ENCODE measurements at places on chromosomes 3 and 15. TPM values are rescaled to one million over a fixed set of nuclear protein-coding genes. Genes with fewer than 3 reads are reported as not detected.

- no peaks in the 10 kb centered on the region for H3K27me3 ChIP-seq
- no peaks in the 10 kb centered on the region for H3K36me3 ChIP-seq
- no peak overlapping the region for H3K4me3 ChIP-seq
- H3K4me1 ChIP-seq = no peaks in the 10 kb centered on the region
Measured at GRCh38 chr15:45094358-45094730, 19.6 kb downstream of the DUOX2 start.

- DNase-seq = peak; percentile 73
- no peaks in the 10 kb centered on the region for H3K27me3 ChIP-seq
- no peaks in the 10 kb centered on the region for H3K36me3 ChIP-seq
- H3K4me1 ChIP-seq = peaks cover 38% of the 10 kb centered on the region
- peak overlapping the region; percentile 88 for H3K27ac ChIP-seq
- H3K4me3 ChIP-seq = no peak overlapping the region
Measured at GRCh38 chr3:86175593-86176444, 815.1 kb downstream of the VGLL3 start.

- peak; percentile 15 for DNase-seq
- no peaks in the 10 kb centered on the region for H3K27me3 ChIP-seq
- H3K4me1 ChIP-seq = peaks cover 8% of the 10 kb centered on the region
- no peak overlapping the region for H3K4me3 ChIP-seq
Measured at GRCh38 chr3:171258316-171258715, 201.9 kb downstream of the TNIK start.

- DNase-seq = peak; percentile 95
- H3K27me3 ChIP-seq = no peaks in the 10 kb centered on the region
- no peaks in the 10 kb centered on the region for H3K36me3 ChIP-seq
- H3K4me1 ChIP-seq = peaks cover 24% of the 10 kb centered on the region
- H3K27ac ChIP-seq = peak overlapping the region; percentile 71
Measured at GRCh38 chr3:142028243-142028777, 121.0 kb downstream of the TFDP2 start.

GRCh38 chr3:24139463-24140412 lies 194.7 kb downstream of the NR1D2 start:
- H3K36me3 ChIP-seq = no peaks in the 10 kb centered on the region
- H3K27ac ChIP-seq = no peak overlapping the region
- H3K4me3 ChIP-seq = no peak overlapping the region
- no peaks in the 10 kb centered on the region for H3K27me3 ChIP-seq
- DNase-seq = no peak

DNA sequence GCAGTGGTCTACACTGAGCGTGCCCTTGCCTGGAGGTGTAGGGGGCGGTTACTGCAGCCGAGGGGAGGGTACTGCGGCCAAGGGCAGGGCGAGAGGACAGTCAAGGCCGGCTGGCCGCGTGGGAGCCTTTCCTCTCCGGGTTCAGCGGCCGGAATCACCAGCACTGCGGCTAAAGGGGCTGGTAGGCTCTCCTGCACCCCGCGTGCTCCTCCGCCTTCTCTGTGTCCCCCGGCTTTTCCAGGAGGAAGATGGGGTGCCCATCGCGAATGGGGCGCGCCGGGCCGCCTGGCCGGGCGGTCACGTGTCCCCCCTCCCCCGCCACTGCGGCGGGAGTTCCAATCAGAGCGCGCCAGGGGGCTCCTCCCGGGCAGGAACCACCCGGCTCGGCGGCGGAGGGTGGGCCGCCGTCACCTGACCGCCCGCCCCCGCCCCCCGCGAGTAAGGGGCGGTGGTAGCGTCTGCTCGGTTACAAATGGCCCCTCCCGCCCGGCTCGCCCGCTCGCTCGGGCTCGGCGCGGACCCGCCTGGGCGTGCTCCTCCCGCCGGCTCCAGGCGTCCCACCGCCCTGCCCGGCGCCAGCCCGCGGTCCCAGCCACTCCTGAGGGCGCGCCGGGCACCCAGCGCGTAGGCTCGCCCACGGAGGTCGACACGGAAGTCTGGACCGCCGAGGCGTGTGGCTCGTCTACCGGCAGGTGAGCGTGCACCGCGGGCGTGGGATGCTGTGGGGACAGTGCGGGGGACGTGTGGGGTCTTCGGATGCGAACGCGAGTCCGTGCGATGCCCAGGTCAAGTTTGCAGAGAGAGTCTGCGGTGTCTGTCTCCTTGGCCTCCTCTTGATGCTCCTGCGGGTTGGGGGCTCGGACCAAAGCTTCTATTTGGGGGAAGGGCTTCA lies 242.6 kb upstream of the TOPAZ1 start:
- no peaks in the 10 kb centered on the region for H3K36me3 ChIP-seq
- peaks cover 62% of the 10 kb centered on the region for H3K27me3 ChIP-seq
- peak; percentile 89 for DNase-seq
- peaks cover 27% of the 10 kb centered on the region for H3K4me1 ChIP-seq
- H3K4me3 ChIP-seq = peak overlapping the region; percentile 91

- no peaks in the 10 kb centered on the region for H3K27me3 ChIP-seq
- no peak overlapping the region for H3K4me3 ChIP-seq
Measured at GRCh38 chr3:172904711-172905373, 154.3 kb downstream of the ECT2 start.

GRCh38 chr15:63502137-63502766 lies 2.1 kb upstream of the USP3 start:
- no peaks in the 10 kb centered on the region for H3K36me3 ChIP-seq
- DNase-seq = no peak
- H3K4me1 ChIP-seq = peaks cover 49% of the 10 kb centered on the region
- H3K27me3 ChIP-seq = peaks cover 96% of the 10 kb centered on the region
- no peak overlapping the region for H3K27ac ChIP-seq

GRCh38 chr3:127221037-127221436 lies 28.1 kb downstream of the PRR23E start:
- H3K4me3 ChIP-seq = no peak overlapping the region
- H3K4me1 ChIP-seq = no peaks in the 10 kb centered on the region
- no peaks in the 10 kb centered on the region for H3K27me3 ChIP-seq
- no peaks in the 10 kb centered on the region for H3K36me3 ChIP-seq

DNA sequence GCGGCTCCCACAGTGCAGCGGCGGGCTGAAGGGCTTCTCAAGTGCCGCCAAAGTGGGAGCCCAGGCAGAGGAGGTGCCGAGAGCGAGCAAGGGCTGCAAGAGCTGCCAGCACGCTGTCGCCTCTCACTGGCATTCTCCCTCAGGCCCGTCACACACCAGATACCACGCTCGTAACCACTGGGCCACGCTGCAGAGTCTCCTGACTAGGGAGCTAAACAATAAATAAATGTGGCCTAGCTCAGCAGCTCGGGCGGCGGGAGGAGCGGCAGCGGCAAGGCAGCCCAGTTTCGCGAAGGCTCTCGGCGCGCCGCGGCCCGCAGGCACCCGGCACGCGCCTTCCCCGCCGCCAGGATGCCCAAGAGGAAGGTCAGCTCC lies 55.9 kb upstream of the FAM174B start:
- H3K27me3 ChIP-seq = peaks cover 43% of the 10 kb centered on the region
- no peak overlapping the region for H3K27ac ChIP-seq
- peak overlapping the region; percentile 60 for H3K4me3 ChIP-seq
- no peaks in the 10 kb centered on the region for H3K36me3 ChIP-seq

- no peaks in the 10 kb centered on the region for H3K4me1 ChIP-seq
- no peak overlapping the region for H3K4me3 ChIP-seq
- DNase-seq = peak; percentile 9
- no peaks in the 10 kb centered on the region for H3K36me3 ChIP-seq
- H3K27ac ChIP-seq = no peak overlapping the region
Measured at GRCh38 chr3:68056556-68056955, 402.1 kb upstream of the SUCLG2 start.

DNA sequence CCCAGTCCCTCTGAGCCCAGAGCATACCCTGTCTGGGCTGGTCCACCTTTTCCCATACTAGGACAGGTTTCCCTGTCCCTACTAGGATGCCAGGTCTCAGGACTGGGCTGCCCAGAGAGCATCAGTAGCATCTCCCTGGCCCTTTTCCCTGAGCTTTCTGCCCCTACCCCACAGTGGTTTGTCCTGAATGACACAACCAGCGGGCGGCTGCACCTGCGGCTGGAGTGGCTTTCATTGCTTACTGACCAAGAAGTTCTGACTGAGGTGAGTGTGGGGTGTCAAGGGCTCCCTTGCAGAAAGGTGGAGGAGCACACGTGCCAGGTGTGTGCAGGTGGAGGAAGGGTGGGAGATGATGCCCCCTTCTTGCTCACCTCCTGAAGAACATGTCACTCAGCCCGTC lies 33.5 kb downstream of the ESYT3 start:
- no peak overlapping the region for H3K4me3 ChIP-seq
- no peaks in the 10 kb centered on the region for H3K27me3 ChIP-seq
- no peak overlapping the region for H3K27ac ChIP-seq

GRCh38 chr15:39887832-39888231 lies 32.2 kb downstream of the GPR176 start:
- DNase-seq = peak; percentile 72
- H3K27ac ChIP-seq = peak overlapping the region; percentile 98
- H3K4me1 ChIP-seq = peaks cover 77% of the 10 kb centered on the region
- no peaks in the 10 kb centered on the region for H3K36me3 ChIP-seq

- no peaks in the 10 kb centered on the region for H3K27me3 ChIP-seq
- no peak overlapping the region for H3K4me3 ChIP-seq
- no peaks in the 10 kb centered on the region for H3K36me3 ChIP-seq
- DNase-seq = no peak
- no peak overlapping the region for H3K27ac ChIP-seq
Measured at GRCh38 chr3:170429050-170429449, 10.4 kb downstream of the CLDN11 start.

The ERC2 gene
- total RNA-seq = 12.2 TPM

The FGF12 gene
- 7.6 TPM for total RNA-seq

The CYP8B1 gene
- total RNA-seq = not detected

The CACNA2D3 gene
- total RNA-seq = 2.3 TPM

The SNX22 gene
- total RNA-seq = 5.7 TPM

The SCN5A gene
- 8.2 TPM for total RNA-seq

The C2CD4B gene
- 1.5 TPM for total RNA-seq

The LRRC34 gene
- total RNA-seq = 15.7 TPM

The TGM5 gene
- not detected for total RNA-seq

The BUB1B gene
- total RNA-seq = 113 TPM
